Epithelial cell of esophagus (primary cell): ENCODE measurements at places on chromosomes 2 and 18.

GRCh38 chr18:39296293-39296888 is 1730.8 kb upstream of the CELF4 start:
- DNase-seq = no peak

DNA sequence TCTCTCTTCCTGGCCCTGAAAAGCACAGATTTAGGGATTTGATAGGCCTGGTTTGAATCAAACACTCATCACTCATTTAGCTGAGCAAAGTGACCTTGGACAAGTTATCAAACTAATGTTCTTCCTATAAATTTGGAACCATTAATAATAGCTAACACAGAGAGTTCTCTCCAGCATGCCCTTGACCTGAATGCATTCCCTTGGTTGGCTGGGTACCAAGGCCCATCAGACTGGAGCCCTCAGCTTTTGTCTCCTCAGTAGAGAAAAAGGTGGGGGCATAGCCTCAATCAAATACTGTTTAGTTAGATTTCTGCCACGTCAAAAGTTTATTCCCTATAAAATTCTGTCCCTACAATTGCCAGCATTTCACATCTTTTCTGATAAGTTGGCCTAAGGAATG is 13.8 kb upstream of the MRPL19 start:
- no peak for DNase-seq

- DNase-seq = no peak
These were observed 38.4 kb downstream of the ZAP70 start for GRCh38 chr2:97751752-97752151.

GRCh38 chr2:21642647-21643046 is 518.9 kb downstream of the TDRD15 start:
- DNase-seq = no peak

DNA sequence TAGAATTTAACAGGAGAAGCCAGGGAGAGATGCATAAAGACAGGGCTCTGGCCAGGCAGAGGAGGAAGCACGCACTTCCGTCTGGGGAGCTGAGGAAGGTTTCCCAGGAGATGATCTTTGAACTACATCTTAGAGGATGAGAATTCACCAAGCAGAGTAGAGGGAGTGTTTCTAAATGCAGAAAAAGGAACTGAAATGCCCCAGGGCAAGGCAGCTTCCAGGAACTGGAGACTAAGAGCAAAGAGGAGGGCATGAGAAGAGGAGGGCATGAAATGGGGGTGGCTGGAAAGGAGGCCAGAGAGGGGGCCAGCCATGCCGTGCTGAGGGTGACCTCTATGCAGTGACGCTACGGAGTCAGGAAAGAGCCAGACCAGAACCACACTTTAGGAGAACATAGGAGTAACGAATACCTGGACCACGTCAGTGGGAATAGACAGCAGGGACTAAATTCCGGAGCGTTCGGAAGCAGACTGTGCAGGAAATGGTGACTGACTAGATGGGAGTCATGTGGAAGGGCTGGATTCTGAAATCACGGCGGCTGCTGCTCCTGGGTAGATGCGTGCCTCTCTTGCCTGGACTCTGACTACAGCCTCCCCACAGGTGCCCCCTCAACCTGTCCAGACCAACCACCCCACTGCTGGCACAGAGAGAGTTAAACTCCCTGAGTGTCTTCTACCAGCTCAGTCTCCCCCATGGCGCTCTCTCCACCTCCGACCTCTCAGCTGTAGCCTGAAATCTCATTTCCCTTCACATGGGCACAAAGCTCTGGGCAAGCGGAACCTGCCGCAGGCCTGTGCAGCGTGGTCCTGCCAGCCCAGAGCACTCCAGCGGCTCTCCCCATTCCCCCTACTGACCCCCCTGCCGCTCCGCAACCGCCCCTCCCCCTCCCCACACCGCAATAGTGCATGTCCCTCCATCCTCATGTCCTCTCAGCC is 87.0 kb upstream of the RTN4 start:
- no peak for DNase-seq

- DNase-seq = no peak
These were observed 153.2 kb upstream of the ETAA1 start for GRCh38 chr2:67243919-67244318.

- no peak for DNase-seq
These were observed 237.5 kb downstream of the LDLRAD4 start for GRCh38 chr18:13455960-13456481.

DNA sequence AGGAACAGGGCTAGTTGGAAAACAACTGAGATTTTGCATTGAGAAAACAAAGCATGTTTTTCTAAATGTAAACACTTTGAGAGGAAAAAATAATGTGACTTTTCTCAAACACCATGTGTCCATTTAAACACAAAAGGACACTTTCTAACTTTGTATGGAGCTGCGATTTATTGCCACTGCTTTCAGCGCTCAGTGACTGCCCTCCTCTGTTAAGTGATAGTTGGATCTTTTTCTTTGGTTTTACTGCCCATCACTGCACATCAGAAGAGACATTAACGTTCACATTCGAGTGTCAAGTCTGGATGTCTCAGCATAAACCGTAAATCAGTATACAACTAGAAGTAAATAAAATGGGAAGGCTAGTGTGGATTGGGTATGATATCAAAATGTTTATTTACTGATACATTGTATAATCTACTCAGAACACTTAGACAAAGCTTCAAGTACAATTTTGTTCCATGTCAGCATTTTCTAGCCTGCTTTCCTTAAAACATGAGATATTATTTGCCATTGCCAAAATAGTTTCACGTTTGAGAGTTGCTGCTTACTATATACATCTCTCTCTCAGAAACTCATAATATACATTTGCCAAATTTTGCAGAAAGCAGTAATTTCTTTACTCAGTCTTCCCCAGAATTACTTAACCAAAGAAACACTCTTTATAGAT is 237.6 kb downstream of the IKZF2 start:
- DNase-seq = no peak

GRCh38 chr18:3836483-3837335 is 386.7 kb downstream of the TGIF1 start:
- no peak for DNase-seq

- no peak for DNase-seq
These were observed 422.2 kb upstream of the POU3F3 start for GRCh38 chr2:104431701-104432121.

DNA sequence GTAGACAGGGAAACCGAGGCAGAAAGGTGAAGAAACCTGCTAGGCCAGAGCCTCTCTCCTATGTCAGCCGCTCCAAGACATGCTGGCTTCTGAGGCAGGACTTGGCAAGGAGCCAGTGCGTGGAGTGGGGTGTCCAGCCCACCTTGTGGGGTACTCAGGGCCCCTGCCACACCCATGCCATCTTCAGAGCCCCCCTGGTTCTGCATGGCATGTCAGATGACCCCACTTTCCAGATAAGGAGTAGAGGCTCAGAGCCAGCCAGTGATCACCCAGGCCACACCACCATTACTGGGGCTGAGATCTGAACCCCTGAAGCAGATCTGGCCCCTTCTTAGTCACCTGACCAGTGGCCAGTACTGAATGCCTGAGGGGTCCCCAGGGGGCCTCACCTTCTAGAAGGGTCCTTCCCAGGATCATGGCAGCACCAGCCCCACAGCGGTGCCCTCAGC is 14.7 kb downstream of the CROCC2 start:
- DNase-seq = no peak
